ENCODE measurements at places on chromosomes 1 and 21. TPM values are rescaled to one million over a fixed set of nuclear protein-coding genes. Genes with fewer than 3 reads are reported as not detected.

Gene APOBEC4
- not detected for total RNA-seq

Gene AMY1B
- total RNA-seq: not detected

Gene CNTN2
- total RNA-seq: not detected

Gene CDA
- not detected for total RNA-seq

Gene TMEM200B
- not detected for total RNA-seq

Gene FCRL1
- not detected for total RNA-seq

DNA sequence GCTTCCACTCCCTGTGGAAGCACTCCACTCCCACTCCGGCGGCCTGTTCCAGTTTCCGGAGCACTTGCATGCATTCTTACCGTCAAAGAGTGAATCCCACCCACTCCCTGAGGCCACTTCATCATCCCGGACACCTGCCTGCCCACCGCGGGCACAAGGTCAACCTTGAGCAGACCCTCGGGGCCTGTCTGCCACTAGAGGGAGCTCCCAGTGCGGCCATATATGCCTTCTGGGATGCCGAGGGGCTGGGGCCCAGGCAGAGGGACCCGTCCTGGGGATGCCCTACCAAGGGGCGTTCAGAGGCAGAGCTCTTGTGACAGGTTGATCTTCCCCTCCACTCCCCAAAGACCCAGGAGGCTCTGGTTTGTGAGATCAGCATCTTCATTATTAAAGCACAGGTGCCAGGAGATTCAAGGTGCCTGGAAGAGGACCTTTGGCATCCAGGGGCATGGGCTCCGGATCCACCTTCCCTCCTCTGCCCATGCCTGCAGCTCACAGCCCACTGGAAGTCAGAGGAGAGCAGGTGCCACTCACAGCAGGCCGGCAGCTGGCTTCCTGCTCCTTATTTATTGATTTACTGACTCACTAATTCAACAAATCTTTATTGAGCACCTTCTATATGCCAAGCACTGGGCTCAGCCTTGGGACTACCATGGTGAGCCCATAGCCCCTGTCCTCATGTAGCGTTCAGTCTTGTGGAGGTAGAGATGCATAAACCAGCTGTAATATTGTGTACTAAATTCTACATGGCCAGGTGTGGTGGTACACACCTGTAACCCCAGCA is 47.3 kb downstream of the UBIAD1 start:
- DNase-seq: peak; percentile 58

DNA sequence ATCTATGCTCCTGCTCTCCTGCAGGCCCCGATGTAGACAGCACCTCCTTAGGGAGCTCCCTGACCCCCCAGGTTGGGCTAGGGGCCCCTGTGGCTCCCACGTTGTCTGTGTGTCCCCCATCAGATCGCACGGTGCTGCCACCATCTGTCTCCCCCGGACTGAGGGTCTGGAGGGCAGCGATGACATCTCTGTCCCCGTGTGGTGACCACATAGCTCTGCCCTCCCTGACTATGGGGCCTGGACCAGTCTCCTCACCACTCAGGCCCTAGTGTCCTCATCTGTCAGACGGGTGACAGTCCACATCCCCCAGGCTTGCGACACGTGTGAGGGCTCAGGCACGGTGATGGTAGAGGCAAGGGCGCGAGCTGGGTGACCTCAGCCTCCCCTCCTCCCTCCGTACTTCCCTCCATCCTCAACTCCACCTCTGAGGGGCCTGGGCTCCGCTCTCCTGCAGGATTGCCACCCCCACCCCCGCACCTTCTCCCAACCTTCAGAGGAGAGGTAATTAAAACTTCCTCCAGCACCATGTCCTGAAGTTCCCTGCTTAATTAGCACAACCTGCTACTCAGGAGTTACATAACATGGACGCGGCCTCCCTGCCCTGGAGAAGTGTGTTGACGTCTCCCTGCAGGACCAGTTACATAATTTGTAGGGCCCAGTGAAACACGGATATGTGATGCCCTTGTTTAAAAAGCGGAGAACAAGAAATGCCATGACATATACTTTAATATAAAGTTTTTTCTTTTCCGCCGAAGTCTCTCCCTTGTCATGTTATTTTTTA is 288.2 kb downstream of the PTPRU start:
- DNase-seq: no peak

- no peak for DNase-seq
Measured at GRCh38 chr1:151581921-151582320, 29.9 kb upstream of the SNX27 start.

DNA sequence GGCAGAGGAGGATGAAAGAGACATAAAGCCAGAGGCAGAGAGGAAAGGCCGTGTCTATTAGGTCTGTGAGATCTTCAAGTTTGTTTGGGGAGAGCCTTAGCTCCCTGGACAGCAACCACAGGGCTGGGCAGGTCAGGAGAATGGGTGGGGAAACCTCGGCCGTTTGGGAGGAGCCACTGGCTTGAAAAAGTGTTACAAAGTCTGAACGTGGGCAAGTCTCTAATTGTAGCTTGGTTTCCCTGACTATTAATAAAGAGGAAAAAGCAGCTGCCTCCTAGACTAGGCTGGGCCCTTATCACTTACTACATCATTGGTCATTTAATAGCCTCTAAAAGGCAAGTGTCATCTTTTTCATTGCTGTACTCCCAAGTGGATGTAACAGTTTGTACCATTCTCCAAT is at the start of gene CCDC17:
TSS of gene CCDC17 (minus strand) at position 83 of the 400 bp plus-strand sequence. CDS start 145 bp downstream, outside the sequence.
- DNase-seq: no peak

GRCh38 chr1:204652497-204652896 is 33.0 kb downstream of the LRRN2 start:
- no peak for DNase-seq

All from activated CD8-positive, alpha-beta T cell treated with anti-CD3 and anti-CD28 coated beads, Interleukin-2, amount 10 ng/mL, durations not matched to agents 7 days and 5 days (primary cell).